OCI-M1 (cell line): ENCODE measurements at places on chromosomes 2 and 18.

- peak; percentile 11 for DNase-seq
These were observed 268.4 kb downstream of the IRS1 start for GRCh38 chr2:226531061-226531810.

GRCh38 chr2:108934151-108934550 lies 54.9 kb downstream of the EDAR start:
- no peak for DNase-seq

GRCh38 chr2:190405070-190405469 lies 3.1 kb upstream of the MFSD6 start:
- DNase-seq, result no peak

GRCh38 chr2:143692967-143693366 lies 563.7 kb downstream of the ARHGAP15 start:
- no peak for DNase-seq

DNA sequence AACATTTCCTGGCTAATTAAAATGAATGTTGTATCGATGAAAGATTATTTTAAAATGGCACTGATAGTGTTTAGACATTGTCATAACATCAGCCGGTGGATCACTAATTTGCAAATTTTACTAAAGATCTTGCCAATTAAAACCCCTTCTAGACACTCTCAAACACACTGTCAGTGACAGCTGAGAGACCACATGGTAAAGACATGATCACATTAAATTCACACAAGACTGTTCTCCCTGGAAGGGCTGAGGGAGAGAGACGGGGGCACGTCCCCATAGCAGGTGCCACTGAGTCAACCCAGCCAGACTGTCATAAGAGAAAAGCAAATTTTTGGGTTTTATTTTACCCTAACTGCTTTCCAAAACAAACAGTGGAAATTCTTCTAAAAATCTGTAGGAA lies 306.0 kb downstream of the TXNL1 start:
- DNase-seq, result no peak

DNA sequence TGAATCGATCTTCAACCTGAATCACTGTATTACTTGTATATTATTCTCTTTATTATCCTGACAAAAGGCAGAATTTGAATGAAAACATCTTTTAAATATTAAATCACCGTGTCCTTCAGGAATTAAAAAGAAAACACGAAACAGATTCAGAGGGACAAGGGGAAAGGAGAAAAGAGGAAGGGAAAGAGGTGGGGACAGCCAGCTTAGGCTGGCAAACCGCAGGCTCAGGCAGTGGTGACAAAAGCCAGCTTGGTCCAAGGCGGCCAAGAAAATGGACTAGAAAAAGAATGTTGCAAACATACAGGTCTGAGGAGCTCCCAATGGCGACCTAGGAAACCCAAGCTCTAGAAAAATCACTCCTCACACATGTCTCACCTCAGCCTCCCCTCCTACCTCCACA lies 6.8 kb downstream of the B4GALT6 start:
- DNase-seq, result peak; percentile 57

- peak; percentile 4 for DNase-seq
These were observed 1240.8 kb upstream of the CRIM1 start for GRCh38 chr2:35114765-35115164.

DNA sequence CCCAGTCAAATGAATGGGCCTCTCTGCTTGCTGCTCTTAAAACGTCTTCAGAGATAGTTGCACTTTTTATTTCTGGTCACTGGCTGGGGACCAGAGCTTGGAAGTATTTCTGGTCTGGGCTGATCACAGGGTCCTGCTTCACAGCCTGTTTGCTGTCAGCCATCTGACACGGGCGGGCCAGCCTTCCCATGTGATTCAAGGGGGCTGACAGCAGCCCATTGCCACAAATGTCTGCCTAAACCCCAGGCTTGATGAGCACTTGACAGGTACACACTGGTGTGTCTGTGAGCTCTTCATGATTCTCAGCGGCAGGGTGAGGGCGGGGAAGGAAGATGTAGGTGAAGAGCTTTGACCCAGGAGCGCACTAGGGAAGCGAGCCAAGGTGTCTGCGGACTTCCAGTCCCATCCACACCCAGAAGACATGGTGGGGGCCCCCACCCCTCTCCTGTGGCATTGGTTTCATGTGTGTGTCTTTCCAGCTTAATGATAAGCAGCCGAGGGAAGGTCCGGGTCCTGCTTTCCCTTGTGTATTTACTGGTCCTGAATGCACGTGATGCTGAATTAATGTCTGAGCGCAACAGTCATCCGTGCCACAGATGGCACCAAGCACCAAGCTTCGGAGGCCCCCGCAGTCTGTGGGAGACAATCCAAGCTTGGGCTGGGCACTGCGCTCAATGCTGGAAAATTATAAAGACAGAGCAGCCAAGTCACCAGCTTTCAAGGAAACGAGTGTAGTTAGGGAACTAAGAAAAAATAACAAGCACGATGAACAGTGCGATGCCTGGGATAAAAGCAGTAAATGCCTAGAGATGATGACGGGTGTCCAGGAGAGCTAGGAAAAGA lies 73.3 kb downstream of the SH3BP4 start:
- DNase-seq, result no peak

- DNase-seq, result no peak
These were observed 13.3 kb upstream of the CAPN13 start for GRCh38 chr2:30820381-30821055.

DNA sequence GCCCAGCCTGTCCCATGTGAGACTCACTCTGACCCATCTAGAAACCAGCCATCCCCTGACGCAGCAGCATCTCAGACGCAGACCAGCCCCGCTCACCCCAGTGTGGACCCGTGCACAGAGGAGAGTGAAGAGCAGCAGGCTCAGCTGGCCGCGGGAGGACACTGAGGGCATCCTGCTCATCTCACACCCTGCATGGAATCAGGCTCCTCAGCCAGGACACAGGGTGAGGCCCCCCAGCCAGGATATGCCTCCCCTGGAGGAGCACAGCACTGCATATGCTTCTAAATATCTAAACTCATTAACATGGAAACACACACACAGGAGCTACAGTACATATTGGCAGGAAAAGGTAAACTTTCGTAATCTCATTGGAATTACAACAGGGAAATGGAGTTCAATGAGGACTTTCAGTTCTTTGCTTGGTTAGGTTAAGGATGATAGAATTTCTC lies 34.4 kb downstream of the NEMP2 start:
- DNase-seq, result no peak
